ENCODE measurements at places on chromosomes 6 and 20. TPM values are rescaled to one million over a fixed set of nuclear protein-coding genes. Genes with fewer than 3 reads are reported as not detected.

Gene KLHDC3
- total RNA-seq, result 72.2 TPM

GRCh38 chr6:122568350-122568749, 41.9 kb upstream of the PKIB start:
- H3K27me3 ChIP-seq, result no peaks in the 10 kb centered on the region
- no peaks in the 10 kb centered on the region for H3K4me1 ChIP-seq
- no peak overlapping the region for H3K27ac ChIP-seq
- H3K36me3 ChIP-seq, result no peaks in the 10 kb centered on the region

- DNase-seq, result no peak
- no peaks in the 10 kb centered on the region for H3K4me1 ChIP-seq
- no peaks in the 10 kb centered on the region for H3K27me3 ChIP-seq
- no peaks in the 10 kb centered on the region for H3K36me3 ChIP-seq
- H3K4me3 ChIP-seq, result no peak overlapping the region
Measured at GRCh38 chr6:101208152-101208551, 185.4 kb upstream of the GRIK2 start.

DNA sequence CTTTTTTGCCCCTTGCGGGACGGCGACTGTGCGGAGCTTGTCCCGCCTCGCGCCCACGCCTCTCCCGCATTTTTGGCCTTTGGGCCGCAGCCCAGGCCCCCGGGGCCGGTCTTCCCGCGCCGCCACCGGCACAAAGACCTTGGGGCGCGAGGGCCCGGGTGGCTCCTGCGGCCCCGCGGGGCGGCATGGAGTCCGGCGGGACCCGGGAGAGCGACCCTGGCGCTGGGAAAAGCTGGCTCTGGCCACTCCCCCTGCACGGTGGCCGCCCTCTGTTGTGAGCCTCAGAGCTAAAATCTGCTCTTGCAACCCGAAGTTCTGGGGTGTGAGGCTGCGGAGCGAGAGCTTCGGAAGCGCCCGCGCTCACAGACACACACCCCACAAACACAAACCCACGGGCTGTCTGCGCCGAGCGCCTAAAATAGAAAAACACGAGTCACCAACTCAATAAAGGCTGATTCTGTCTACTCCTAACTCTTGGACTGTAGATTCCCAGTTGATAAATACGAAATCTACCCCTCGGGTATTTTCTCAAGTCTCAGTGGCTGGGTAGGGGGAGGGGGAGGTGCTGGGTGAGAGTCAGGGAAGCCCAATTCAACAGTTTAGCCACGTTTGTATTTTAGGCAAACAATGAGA, 496 bp upstream of the BEND3 start:
- DNase-seq, result no peak
- H3K27ac ChIP-seq, result no peak overlapping the region
- H3K4me1 ChIP-seq, result no peaks in the 10 kb centered on the region
- no peaks in the 10 kb centered on the region for H3K36me3 ChIP-seq
- no peaks in the 10 kb centered on the region for H3K27me3 ChIP-seq

DNA sequence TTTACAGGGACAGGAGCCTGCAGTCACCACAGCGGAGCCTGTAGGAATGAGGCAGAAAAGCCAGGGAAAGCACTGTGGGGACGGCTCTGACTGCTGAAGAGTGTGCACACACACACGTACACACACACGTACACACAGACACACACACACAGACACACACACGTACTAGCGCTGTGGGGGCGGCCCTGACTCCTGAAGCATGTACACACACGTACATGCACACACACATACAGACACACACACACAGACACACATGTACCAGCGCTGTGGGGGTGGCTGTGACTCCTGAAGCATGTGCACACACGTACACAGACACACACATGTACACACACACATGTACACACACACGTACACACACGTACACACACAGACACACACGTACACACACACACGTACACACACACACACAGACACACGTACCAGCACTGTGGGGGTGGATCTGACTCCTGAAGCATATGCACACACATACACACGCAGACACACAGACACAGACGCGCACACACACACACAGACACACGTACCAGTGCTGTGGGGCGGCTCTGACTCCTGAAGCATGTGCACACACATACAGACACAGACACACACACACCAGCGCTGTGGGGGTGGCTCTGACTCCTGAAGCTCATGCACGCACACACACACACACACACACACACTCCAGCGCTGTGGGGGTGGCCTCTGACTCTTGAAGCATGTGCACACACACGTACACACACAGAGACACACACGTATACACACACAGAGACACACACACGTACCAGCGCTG, 127.3 kb downstream of the DLL1 start:
- H3K4me1 ChIP-seq, result no peaks in the 10 kb centered on the region
- no peak for DNase-seq
- no peak overlapping the region for H3K27ac ChIP-seq
- no peaks in the 10 kb centered on the region for H3K36me3 ChIP-seq

Gene EXOC2
- total RNA-seq, result 41.6 TPM

DNA sequence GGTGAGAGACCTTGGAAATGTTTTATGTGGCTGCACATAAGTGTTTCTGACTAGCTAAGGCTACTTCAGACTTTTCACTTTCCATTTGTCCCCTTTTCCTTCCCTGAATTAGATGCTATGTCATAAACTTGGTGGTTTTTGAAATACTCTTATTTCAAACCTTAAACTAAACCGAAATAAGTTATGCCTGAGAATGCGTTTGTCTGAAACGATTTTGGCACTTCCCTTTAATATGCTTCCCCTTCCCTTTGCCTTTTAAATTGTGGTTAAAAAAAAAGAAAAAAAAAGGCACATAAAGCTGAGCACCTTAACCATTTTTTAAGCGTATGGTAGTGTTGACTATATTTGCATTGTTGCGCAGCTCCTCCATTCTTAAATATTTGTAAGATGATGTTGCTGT, 14.3 kb downstream of the ZNF451 start:
- no peak overlapping the region for H3K4me3 ChIP-seq
- H3K4me1 ChIP-seq, result no peaks in the 10 kb centered on the region
- H3K27me3 ChIP-seq, result no peaks in the 10 kb centered on the region
- DNase-seq, result no peak

DNA sequence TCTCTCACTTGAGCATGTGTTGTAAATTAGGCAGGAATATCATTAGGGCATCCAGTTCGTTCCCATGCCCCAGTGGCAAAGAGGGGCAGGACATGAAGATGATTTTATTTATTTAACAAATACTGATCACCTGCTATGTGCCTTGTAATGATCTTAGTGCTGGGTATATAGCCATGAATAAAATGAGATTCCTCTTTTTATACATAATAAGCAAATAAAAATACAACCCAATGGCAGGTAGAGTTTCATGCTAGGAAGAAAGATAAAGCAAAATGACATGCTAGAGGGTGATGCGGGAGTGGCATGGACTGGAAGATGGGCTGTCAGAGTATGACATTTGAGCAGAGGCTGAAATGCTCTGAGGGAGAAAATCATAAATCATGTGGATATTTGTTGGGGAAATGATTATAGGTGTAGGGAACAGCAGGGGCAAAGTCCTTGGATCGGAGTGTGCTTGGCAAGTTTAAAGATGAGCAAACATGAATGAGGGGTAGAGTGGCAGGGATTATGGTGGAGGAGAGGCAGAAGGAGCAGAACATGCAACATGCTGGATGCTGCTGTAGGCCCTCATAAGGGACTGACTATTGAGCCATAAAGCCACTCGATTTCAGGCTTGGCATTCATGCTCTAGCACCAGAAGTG, 342.1 kb downstream of the PLCB1 start:
- H3K27me3 ChIP-seq, result no peaks in the 10 kb centered on the region
- no peaks in the 10 kb centered on the region for H3K36me3 ChIP-seq
- no peak overlapping the region for H3K4me3 ChIP-seq
- no peaks in the 10 kb centered on the region for H3K4me1 ChIP-seq
- DNase-seq, result no peak

- no peak overlapping the region for H3K4me3 ChIP-seq
- DNase-seq, result no peak
- H3K27me3 ChIP-seq, result no peaks in the 10 kb centered on the region
- no peaks in the 10 kb centered on the region for H3K36me3 ChIP-seq
- no peaks in the 10 kb centered on the region for H3K4me1 ChIP-seq
- H3K27ac ChIP-seq, result no peak overlapping the region
Measured at GRCh38 chr6:149820506-149820905, 43.7 kb downstream of the LRP11 start.
